Inflammatory macrophage treated with lipopolysaccharide for 1 hour (primary cell): ENCODE measurements at places on chromosomes 4 and X.

GRCh38 chrX:41482154-41482850 lies 35.2 kb downstream of the NYX start:
- DNase-seq = no peak

GRCh38 chr4:7396186-7396910 lies 38.4 kb downstream of the PSAPL1 start:
- DNase-seq = no peak

DNA sequence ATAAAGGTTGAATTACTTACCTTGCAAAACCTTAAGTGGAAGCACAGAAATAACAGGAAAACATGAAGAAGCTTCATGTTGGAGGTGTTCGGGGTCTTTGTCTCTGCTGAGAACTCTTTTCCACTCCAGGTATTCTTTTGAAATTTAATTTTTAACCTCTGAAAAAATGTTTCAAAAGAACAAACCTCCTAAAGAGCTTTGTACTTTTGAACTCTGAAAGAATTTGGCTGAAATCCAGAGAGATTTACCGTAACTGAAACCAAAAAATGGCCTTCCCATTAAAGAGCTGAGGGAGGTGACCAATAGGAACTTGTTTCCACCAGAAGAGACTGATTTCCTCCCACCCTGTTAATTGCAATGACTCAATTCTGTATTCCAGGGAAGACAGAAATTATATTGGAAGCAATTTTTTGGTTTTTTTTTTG lies at the start of gene CFI:
CFI (minus strand) TSS at position 105 of the 425 bp plus-strand sequence; CDS start at position 77, 28 bp downstream.
- DNase-seq = no peak

GRCh38 chr4:57131849-57132742 lies 21.9 kb upstream of the IGFBP7 start:
- DNase-seq = no peak

GRCh38 chr4:80438016-80438415 lies 102.5 kb downstream of the CFAP299 start:
- no peak for DNase-seq

DNA sequence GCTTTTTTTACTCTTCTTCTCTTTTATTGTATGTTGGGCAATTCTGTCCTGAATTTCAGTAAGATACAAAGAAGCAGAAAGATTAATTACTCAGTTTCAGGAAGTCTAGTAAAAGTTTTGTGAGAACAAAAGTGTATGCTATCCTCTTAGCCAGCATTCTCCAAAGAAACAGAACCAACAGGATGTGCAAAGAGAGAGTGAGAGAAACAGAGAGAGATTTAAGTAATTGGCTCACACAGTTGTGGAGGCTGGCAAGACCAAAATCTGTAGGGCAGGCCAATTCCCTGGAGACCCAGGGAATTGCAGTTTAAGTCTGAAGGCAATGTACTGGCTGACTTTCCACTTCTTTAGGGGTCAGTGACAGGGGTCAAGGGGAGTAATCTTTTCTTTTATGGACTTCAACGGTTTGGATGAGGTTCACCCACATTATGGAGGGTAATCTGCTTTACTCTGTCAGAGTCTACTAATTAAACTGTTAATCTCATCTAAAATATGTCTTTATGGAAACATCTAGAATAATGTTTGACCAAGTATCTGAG lies 59.2 kb upstream of the SLC39A8 start:
- peak; percentile 56 for DNase-seq

DNA sequence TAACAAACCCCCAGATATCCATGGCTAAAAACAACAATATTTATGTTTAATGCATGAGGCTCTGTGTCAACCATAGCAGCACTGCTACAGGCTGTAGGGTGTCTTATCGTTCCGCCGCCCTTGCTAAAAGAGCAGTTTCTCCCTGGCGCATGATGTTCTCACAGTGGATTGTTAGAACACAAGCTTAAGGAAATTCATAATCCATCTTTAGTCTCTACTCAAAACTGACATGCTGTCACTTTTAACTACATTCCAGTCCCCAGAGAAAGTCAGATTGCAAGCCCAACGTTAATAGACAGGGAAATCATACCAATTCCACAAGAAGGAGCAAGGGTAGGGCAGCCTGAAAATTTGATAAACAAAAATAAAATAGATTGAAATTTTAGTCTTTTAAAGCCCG lies 1960.8 kb downstream of the PCDH7 start:
- no peak for DNase-seq

GRCh38 chr4:52546449-52546848 lies 112.7 kb downstream of the USP46 start:
- no peak for DNase-seq

GRCh38 chr4:1255699-1256098 lies 6.8 kb upstream of the CTBP1 start:
- no peak for DNase-seq

DNA sequence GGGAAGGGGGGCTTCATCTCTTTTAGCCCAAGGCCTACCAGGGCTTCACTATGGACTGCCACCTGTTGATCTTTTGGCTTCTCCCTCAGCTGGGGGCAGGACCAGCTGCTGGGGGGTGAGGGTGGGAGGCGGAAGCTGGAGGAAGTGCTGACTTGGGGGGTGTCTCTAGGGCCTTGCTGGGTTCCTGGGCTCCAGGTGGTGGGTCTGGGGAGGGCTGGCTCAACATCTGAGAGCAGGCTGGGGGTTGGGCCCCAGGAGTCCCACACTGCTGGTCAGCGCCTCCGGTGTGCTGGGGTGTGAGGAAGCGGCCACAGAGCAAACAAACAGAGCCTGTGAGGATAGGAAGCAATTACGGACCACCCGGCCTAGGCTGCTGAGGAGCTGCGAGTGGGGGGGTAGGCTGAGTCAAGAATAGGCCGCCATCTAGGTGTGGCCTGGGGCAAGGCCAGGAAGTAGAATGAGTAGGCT lies 85.7 kb downstream of the EFNB1 start:
- no peak for DNase-seq

DNA sequence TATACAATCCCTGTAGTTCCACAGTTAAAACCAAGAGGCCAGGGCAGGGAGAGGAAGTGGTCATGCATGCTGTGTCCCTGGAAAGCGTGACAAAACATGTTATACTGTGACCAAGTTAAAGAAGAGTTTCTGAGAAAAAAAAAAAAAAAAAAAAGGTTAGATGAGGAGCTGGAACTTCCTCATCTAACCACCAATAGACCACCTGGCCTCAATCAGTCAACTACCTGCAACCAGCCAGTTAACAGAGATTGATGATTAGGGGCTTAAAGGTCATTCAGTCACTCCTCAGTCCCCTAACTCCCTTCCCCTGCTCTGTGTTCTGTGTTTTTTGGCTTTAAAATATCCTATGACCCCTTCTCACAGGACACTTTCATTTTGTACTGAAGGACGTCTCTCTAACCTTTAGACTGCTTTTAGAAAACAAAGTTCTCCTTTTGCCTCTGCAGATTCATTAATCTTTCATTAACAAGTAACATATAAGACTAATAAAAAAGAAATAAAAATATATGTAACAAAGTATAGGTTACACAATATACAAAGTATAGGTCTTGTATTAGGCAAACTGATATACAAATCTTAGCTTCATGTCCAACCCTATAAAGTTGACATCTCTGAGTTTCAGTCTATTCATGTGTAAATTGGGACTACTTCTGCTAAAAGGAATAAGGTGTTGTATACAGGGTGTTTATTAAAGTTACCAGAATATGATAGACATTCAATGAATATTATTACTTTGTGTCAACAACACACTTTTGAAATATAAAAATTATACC lies 179.1 kb upstream of the NDST4 start:
- DNase-seq = no peak

- no peak for DNase-seq
Observed at GRCh38 chr4:133555671-133556070, 406.6 kb downstream of the PCDH10 start.

DNA sequence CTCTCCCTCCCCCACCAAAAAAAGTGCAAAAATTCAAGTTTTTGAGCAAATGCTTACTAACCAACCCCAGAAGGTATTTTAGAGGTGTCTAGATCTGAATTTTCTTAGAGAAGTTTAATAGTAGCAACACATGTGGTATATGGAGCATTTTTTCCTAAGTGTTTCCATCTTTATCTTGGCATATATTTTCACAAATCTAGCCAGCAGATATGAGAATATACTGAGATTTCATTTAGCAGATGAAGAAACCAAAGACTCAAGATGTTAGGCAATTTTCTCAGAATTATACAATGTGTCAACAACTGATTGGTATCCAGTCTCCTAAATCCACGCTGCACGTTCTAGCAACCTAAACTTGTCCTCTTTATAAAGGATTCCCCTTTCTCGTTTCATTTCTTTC lies 245.5 kb upstream of the CXXC4 start:
- DNase-seq = no peak

DNA sequence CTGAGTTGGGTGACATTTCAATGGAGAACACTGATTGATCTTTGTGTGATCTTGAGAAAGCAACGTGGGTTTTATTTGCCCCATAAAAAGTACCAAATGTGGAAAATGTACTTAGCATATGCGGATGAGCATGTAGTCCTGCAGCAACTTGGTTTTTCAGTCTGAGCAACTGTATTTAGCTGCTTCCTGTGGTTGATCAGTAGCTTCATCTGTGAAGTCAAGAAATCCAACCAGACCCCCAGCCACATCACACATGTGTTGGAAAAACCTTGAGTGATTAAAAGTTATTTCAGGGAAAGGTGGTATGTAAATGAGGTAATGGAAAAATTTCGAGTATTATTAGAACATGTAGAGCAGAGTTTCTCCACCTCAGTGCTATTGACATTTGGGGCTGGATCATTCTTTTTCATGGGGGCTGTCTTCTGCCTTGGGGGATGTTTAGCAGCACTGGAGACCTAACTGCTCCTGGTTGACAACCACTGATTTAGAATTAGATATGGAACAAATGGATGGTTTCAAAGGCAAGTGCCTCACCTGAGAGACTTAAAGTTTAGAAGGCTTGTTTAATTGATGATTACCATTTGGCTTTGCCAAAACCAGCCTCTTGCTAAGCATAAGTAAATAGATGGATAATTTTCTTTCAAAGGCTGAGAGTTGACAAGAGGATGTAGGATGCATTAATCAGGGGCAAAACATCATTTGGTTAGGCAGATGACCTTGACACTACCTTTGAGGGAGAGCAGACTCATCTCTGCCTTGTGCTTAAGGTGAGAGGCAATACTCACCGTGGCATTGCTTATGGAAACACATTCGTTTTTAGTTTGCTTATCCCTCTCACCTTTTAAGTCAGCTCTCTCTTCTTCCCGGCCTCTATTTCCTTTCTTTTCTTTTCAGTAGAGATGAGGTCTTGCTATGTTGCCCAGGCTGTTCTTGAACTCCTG lies 193.0 kb upstream of the RPS6KA3 start:
- DNase-seq = no peak

GRCh38 chr4:6115342-6115741 lies 85.0 kb downstream of the JAKMIP1 start:
- no peak for DNase-seq

DNA sequence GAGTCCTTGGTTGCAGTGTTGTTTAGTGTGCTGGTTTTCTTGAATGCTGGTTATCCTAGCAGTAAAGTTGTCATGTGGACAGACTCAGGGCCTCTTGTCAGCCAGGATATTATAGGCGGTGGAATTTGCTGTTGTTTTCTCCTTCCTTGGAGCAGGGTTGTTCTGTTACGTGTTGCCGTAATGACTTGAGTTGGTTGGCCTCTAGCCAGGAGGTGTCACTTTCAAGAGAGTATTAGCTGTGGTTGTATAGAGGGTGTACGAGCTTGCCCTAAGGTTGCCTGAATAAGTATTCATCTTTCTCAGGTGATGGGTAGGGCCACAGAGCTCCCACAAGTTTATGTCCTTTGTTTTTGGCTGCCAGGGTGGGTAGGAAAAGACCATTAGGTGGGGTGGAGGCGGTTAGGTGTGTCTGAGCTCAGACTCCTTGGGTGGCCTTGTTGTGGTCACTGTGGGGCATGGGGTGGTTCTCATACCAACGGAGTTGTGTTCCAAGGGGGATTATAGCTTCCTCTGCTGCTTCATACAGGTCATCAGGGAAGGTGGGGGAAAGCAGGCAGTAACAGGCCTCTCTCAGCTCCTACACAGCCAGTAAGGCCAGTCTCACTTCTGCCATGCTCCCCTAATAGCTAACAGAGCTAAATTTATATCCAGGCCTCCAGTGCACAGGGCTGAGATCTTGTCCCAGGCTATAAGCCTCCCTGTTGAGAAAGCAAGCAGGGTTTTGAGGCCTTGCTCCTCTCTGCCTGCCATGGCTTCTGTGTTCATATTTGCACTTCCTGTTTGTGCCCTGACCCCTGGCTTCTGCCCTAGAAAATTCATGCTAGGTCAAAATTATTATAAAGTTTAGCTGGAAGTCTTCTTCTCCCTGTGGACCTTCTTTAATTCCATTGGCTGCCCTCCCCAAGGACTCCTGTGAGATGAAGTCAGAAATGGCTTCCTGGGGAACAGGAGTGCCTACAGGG lies 594.7 kb downstream of the RAPGEF2 start:
- DNase-seq = no peak

DNA sequence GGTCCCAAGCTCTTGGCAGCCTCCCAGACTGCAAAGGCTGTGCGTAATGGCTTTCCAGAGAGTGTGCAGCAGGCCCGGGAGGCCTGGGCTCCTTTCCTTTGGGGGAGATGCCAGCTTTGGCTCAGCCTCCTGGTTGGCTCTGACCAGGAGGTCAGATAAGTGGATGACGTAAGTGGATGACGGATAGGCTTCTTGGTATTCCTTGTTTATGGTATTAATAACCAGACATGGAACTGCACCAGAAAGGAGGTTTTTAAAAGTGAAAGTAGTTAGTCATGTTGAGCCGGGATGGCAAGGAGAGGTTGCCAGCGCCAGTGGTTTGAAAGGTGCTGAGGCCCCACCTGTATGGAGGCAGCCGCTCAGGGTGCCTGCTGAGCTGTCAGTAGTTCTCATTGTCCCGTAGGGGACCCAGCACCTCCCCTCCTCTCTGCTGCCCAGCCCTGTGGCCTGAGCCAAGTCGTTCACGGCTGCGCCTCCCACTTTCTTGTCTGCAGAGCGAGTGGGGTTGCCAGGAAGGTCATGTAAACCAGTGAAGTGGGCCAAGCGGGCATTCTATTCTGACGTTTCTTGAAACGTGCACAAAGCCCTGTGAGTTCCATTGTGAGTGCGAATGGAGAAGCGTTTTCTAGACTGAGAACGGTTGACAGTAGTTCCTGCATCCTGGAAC lies 28.7 kb upstream of the STOX2 start:
- DNase-seq = no peak

DNA sequence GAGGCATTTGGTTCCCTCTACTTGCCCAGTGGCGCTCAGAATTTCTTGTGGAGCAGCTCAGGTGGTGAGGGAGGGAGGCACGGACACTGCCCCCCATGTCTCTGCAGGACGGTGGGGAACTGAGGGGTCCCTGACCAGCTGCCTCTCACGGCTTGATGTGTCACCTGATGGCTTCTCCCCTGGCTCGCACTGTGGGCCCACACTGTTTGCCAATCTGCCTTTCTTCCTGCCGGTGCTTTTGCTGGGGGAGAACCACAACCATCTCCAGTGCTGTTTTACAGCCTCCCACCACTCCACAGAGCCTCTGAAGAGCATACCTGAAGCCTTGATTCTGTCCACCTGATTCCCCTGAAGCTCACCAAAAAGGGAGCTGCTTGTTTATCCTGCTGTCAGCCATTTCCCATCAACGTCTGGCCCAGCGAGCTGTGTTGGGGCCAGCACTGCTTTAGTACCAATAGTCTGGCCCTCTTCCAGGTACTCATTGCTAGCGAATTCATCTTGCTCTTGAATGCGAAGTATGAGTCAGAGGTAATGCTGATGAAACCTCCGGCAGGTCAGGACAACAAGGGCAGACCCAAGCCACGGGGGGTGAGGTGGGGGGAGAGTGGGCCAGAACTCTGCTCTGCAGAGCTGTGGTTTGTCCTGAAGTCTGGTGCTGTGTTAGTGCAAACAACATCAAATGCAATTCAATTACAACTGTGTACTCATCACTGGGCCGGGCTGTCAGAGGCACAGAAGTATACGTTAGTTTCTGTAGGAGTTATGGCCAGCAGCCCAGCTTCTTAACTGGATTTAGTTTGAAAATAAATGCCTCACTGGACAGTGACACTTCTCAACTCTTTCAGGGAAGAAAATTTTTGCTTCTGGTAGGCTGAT lies 208.3 kb upstream of the JADE1 start:
- DNase-seq = no peak
